ENCODE measurements at places on chromosomes 6 and 20.

- DNase-seq: no peak
Measured at GRCh38 chr20:61736751-61737310, 328.9 kb downstream of the TAF4 start.

GRCh38 chr6:101129851-101130250 is 248.7 kb upstream of the ASCC3 start:
- DNase-seq: no peak

DNA sequence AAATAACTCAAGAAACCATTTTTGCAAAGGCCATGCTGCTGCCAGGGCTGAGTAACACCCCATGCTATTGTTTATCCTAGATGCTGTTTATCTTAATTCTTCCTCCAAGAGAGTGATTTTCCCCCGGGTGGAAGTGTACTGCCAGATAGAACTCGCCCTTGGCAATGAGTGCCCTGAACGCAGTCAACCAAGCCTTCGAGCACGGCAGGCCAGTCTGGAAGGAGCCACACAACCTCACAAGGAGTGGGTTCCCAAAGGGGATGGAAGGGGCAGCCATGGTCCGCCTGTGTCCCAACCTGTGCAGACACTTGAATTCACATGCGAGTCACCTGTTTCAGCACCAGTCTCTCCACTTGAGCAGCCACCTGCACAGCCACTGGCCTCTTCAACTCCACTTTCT is 31.9 kb downstream of the PNPLA1 start:
- no peak for DNase-seq

GRCh38 chr20:4552075-4552640 is 169.6 kb upstream of the PRND start:
- no peak for DNase-seq

DNA sequence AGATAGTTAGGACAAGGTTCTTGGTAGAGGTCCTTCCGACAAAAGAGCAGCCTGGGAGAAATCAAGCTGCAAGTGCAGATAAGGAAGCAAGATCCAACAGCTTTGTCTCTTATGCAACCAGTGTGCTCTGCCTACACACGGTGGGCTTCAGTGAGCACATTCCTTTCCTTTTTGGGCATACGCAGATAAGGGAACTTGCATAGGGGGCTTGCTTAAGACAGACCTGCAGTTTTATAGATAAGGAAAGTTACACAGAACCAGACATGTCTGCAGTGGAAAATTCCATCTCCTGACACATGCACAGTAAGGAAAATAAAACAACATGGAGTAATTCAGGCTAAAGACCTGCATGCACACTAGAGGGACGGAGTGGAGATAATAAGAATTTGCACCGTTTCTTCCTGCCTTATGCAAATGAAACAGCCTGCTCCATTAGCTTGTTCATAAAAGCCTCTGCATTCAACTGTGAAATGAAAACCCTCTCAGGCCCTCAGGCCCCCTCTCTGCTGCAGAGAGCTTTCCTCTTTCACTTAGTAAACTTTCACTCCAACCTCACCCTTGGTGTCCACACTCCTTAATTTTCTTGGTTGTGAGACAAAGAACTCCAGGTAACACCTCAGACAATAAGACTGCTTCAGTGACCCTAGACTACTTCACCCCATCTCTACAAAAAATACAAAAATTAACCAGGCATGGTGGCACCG is 97.5 kb upstream of the MYLIP start:
- no peak for DNase-seq

GRCh38 chr6:96760153-96760687 is 77.1 kb downstream of the GPR63 start:
- DNase-seq: no peak

GRCh38 chr20:39800548-39800947 is 838.4 kb downstream of the DHX35 start:
- DNase-seq: no peak

DNA sequence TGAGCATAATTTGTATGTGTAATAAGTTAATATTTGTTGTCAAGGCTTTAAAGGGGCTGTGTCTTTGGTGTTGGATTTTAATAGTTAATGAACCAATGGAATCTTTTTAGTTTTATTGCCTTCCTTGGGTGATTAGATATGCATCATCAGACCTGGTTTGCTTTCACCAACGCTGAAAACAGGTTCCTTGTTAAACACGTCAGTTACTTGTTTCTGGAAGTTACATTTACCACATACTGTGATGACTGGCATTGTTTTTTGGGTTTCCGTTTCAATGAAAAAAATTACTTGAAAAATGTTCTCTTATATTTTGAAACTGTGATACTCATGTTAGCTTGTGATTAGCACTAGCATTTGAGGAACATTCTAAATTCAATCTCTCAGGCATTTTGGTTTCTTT is 58.6 kb upstream of the RNF144B start:
- DNase-seq: no peak

- DNase-seq: peak; percentile 48
Measured at GRCh38 chr20:20009784-20010253, 7.3 kb upstream of the NAA20 start.

DNA sequence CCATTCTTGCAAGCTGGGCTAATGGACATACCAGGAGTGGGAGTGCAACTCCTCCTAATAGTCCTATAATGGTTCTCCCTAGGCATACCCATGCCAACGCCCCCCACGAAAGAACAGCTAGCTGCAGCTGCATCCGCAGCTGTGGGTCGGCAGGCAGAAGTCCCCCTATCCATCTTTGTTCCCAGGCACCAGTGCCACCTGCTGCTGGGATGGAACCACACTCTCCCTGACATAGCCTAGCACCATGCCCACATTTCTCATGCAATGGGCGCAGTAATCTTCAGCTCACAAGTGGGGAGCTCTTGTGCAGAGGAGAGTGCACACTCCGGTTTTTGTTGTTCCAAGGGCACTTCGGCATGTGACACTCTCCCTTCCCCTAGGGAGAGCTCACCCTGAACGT is 567.8 kb downstream of the GRIK2 start:
- no peak for DNase-seq

GRCh38 chr20:17860301-17861197 is 108.0 kb downstream of the SNX5 start:
- no peak for DNase-seq

DNA sequence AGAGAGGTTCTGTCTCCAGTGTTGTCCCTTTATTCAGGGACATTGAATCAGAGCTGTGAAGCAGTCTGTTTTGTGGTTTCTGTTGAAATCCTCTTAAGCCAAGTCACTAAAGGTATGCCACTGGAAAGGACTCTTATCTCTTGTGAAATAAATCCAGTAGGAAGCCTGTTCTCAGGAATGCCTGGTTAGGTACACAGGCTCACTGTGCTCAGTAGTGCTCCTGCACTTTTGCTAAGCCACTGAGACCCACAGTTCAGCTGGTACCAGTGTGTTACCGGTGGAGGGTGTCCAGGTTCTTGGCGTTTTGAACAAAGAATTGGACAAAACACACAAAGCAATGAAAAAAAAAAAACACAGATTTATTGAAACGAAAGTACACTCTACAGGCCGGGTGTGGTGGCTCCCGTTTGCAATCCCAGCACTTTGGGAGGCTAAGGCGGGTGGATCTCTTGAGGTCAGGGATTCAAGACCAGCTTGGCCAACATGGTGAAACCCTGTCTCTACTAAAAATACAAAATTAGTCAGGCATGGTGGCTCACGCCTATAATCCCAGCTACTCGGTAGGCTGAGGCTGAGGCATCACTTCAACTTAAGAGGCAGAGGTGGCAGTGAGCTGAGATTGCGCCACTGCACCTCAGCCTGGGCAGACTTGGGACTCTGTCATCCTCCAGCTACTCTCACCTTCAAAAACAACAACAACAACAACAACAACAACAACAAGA is 186.1 kb downstream of the JARID2 start:
- no peak for DNase-seq

GRCh38 chr20:45765307-45765875 is 26.3 kb downstream of the WFDC3 start:
- no peak for DNase-seq

GRCh38 chr20:21101932-21102575 is 4.1 kb downstream of the LINC00237 start:
- no peak for DNase-seq

DNA sequence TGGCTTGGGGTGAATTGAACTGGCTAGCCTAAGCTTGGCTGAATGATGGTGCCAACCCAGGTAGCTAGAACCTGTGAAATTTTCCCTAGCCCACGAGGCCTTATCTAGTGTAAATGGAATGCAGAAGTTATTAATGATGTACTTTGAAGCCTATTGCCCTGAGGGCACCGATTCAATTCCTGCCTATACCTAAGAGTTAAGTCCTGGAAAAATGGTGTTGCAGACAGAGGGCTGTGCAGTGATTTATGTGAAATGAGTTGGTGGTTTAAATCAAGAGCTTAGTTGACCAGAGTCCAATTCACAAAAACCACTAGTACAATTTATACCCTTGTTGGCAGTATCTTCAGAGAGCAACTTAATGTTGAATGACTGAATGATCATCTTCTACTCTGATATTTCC is 373.8 kb upstream of the JAG1 start:
- DNase-seq: no peak

GRCh38 chr6:138160329-138161087 is 1.2 kb upstream of the ARFGEF3 start:
- DNase-seq: no peak

DNA sequence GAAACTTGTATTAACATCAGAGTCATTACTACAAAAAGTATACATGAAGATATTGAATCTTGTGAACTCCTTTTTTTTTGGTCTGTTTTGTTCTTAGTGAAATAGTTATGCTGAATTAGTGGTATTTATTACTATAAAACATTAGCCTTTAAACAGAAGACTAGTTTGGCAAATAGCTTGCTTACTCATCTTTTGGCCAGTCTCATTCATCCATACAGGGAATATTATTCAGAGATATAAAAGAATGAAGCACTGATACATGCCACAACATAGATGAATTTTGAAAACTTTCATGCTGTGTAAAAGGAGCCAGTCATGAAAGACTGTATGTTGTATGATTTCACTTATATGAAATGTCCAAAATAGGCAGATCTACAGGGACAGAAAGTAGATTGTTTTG is 205.9 kb downstream of the ZFAND3 start:
- no peak for DNase-seq

DNA sequence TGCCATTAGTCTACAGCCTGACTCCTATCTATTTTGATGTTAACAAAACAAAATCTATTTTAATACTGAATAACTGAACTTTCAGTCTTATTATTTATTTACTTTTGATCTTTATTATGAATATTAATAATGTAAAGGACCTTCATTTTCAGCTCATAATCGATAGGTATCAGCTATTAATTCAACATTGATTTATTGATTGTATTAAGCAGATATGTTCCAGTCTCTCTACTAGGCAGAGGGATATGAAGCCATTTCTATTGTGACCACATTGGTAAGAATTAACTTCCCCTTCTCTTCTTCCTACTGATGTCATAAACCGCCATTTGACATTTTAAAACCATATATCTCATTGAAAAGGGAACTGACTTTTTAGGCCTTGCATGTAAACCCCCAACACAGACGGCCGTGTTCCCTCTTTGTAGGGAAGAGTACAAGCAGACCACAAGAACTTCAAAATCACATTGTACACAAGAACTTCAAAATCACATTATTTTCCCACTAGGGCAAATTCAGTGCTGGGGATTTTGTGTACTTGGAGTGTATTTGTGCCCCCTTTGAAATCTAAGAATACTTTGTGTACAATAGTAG is 69.5 kb upstream of the FABP7 start:
- no peak for DNase-seq

- DNase-seq: no peak
Measured at GRCh38 chr6:102064142-102064541, 670.6 kb downstream of the GRIK2 start.

DNA sequence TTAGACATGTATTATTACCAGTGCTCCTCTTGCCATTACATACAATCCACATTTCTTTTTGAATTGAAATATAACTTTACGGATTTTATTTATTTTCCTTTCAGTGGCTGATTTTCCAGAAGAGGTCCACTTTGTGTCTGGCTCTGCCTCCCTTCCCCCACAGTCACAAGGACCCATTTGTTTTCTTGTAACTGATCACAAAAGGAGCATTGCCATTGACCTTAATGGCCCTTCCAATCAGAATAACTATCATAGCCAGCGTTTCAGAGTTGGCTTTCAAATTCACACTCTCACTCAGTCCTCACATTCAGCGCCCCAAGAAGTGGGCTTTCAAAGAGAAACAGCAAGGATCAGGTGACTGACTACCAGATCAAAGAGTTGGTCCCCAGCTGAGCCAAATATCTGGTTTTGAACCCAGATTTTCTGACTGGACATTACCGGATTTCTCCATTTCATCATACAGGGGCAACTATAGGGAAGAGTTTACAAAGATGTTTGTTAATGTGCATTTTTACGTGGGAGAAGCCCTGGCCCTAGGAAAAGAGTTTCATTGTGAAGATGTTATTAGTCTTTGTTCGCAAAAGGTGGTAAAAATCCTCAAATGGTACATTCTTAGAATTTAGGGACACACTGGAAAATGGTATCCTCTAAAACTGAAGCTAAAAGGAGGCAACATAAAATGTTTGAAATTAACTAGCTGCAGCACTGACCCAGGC is 2.0 kb upstream of the SLC22A23 start:
- DNase-seq: no peak

GRCh38 chr20:23162887-23163286 is 76.8 kb upstream of the CD93 start:
- no peak for DNase-seq

- DNase-seq: no peak
Measured at GRCh38 chr6:156660389-156660788, 116.8 kb upstream of the ARID1B start.

- DNase-seq: no peak
Measured at GRCh38 chr6:156425359-156426020, 351.7 kb upstream of the ARID1B start.

- DNase-seq: no peak
Measured at GRCh38 chr6:156982168-156982567, 205.0 kb downstream of the ARID1B start.

DNA sequence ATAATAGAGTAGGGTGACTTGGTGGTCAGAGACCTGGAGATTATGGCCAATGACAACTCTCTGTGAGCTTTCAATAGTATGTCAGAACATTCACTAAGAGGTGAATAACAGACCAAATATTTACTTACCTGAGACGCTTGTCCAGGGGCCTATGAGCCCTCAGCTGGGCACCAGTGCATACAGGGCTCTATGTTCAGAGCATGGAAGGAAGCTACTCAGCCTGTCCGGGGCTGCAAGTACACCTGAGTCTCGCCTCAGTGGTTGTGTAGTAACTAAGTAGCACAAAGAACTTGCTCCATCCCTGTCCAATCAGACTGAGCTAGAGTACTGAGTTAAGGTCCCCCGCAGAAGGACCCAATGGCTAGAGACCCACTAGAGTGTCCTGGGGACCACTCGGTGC is 11.6 kb upstream of the SCGN start:
- no peak for DNase-seq

- DNase-seq: no peak
Measured at GRCh38 chr6:25534942-25535631, 116.9 kb upstream of the SCGN start.
